IMR-90 (cell line): ENCODE measurements at places on chromosomes 12 and 14. TPM values are rescaled to one million over a fixed set of nuclear protein-coding genes. Genes with fewer than 3 reads are reported as not detected.

GRCh38 chr12:24596768-24597388 is 352.0 kb downstream of the BCAT1 start:
- DNase-seq = peak; percentile 58
- no peaks in the 10 kb centered on the region for H3K27me3 ChIP-seq
- no peak overlapping the region for H3K27ac ChIP-seq
- no peaks in the 10 kb centered on the region; the same call in 1 of the 2 replicates for H3K4me1 ChIP-seq
- no peak overlapping the region for H3K4me3 ChIP-seq

Gene FGF6
- total RNA-seq = not detected in 2 replicates

DNA sequence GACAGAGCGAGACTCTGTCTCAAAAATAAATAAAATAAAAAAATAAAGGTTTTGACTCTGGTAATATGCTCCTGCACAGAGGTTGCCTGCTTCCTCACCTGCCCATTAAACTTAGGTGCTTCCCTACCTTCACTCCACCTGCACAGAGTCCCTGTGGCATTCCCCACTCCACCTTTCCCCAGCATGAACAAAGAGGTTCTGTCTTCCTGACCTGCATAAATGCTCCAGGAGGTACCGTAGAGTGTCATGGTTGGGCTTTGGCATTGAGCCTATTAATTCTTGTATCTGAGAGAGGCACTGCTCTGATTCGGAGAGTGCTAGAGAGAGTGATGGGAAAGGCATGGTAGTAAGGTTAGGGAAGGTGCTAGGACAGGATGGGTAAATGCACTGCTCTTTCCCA is 6.3 kb downstream of the ARHGAP9 start:
- H3K36me3 ChIP-seq = no peaks in the 10 kb centered on the region
- DNase-seq = no peak
- H3K4me3 ChIP-seq = no peak overlapping the region
- H3K27me3 ChIP-seq = peaks cover 58% of the 10 kb centered on the region

DNA sequence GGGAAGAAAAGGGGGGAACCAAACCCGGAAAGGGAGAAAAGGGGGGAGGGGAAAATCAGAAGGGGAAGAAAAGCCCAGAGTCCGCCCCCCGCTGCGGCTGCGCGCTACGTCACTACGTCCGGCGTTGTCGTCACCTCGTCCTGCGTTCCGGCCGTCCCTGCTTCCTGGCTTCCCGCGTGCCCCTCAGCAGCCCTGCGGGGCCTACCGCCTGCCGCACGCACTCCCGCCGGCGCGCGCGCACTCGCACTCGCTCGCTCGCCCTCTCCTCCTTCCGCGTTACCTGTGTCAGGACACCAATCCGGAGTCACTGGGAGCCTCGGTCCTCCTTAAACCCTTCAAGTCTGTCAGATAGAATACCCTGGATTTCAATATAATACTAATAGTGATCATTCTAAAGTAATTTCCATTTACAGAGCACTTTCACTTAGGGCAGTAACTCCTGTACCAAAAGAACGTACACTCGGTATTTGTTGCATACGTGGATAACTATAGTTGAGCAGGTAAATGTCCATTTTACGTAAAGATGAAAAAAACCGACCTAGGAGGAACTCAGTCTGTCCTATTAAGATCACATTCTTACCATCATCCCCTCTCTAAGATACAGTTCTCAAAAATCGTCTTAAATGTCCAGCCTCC is at the start of gene R3HDM2:
Gene R3HDM2, minus strand, starts transcription at position 113 of the 636 bp plus-strand sequence. CDS start 120,615 bp downstream, outside the sequence.
- peak within 1 kb of the TSS; percentile 96 for H3K27ac ChIP-seq
- H3K4me1 ChIP-seq = peaks cover 3% of the 10 kb centered on the region
- no peaks in the 10 kb centered on the region for H3K36me3 ChIP-seq
- DNase-seq = peak; percentile 96
- H3K27me3 ChIP-seq = no peaks in the 10 kb centered on the region

Gene FAM181A
- not detected in 2 replicates for total RNA-seq

Gene IFNG-AS1
- total RNA-seq = not detected in 2 replicates

DNA sequence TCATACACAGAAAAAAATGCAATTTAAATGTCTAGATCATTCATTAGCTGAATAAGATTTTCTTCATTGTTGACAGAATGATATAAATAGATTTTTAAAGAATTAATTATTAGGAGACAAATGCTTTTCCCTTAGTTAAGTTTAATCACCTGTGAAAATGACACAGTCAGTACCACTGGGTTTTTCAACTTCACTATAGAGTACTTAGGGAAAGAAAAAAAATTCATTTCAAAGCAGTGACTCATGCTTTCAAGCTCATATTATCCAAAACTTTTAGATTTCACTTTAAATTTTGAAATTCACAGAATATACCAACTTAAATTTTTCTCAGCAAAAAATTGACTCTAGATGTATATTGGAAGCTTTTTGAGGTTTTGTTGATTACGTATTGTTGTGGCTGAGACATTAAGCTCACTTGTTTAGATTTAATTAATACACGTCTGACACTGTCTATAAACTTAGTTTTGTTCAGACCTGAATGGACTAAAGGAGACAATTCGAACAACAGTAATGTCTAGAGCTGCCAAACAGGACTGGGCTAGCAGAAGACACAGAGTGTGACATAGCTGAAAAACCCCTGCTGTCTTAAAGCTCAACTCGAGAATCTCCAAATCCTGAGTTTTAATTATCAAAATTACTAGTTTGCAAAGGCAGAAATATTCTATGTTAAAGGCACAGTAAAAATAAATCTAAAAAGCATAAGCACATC is 1.6 kb downstream of the MGAT4C start:
- no peak overlapping the region for H3K4me3 ChIP-seq
- DNase-seq = peak; percentile 14
- no peaks in the 10 kb centered on the region for H3K36me3 ChIP-seq
- H3K27me3 ChIP-seq = no peaks in the 10 kb centered on the region
- H3K4me1 ChIP-seq = no peaks in the 10 kb centered on the region

Gene MTERF2
- total RNA-seq = 3.0 and 3.3 TPM in 2 replicates

DNA sequence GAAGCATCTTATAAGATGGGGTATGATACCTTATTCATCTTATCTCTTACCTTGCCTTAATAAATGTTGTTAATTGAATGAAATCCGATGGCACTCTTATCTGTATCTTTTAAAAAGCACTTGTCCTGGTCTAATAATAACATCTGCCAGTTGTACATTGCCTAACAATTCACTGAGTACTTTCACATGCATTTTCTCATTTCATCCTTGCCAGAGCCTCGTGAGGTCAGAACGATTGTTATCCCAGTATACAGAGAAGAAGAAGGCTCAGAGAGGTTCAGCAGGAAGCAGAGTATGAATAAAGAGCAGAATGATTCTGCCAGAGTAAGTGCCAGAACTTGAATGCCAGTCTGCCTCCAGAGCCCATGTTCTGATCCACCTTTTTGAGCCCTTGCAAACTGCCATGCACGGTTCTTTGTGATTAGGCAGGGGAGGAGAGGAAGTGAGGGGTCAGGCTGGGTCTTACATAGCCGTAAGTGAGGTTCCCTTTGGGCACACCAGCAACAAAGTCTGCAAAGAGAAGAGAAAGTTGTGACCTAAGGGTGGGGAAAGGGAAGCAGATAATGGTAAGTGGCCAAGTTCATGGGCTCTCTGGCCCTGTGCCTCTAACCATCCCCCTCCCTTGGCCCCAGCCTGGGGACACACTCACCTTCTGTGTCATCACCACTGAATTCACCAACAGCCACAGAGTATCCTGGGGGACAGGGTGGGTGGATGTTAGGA is 11.7 kb downstream of the ITGA5 start:
- no peak overlapping the region for H3K27ac ChIP-seq
- peaks cover 74% of the 10 kb centered on the region for H3K36me3 ChIP-seq
- H3K4me1 ChIP-seq = peaks cover 7% of the 10 kb centered on the region

DNA sequence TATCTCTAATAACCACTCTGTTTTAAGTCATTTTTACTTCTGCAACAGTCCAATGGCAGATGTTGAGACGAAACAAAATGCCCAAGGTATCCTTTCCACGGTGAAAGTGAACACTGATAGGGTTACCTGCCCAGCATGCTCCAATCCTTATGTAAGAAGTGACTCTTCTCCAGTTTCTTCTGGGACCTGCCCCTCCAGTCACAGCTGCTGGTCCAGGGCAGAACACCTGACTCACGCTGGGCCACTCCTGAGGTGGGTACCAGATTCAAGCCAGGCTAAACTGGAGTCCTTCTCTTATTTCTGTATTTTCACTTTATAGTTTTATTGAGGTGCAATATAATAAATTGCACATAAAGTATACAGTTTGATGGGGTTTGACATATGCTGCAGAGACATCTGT is 16.7 kb downstream of the NT5DC3 start:
- peaks cover 19% of the 10 kb centered on the region for H3K4me1 ChIP-seq
- no peaks in the 10 kb centered on the region for H3K27me3 ChIP-seq
- no peak overlapping the region for H3K27ac ChIP-seq
- no peak overlapping the region for H3K4me3 ChIP-seq
- no peak for DNase-seq
- no peaks in the 10 kb centered on the region; the same call in 1 of the 2 replicates for H3K36me3 ChIP-seq

- no peaks in the 10 kb centered on the region for H3K27me3 ChIP-seq
- H3K4me3 ChIP-seq = no peak overlapping the region
- peak; percentile 59 for DNase-seq
Measured at GRCh38 chr14:74945852-74946658, 9.3 kb downstream of the PGF start.

DNA sequence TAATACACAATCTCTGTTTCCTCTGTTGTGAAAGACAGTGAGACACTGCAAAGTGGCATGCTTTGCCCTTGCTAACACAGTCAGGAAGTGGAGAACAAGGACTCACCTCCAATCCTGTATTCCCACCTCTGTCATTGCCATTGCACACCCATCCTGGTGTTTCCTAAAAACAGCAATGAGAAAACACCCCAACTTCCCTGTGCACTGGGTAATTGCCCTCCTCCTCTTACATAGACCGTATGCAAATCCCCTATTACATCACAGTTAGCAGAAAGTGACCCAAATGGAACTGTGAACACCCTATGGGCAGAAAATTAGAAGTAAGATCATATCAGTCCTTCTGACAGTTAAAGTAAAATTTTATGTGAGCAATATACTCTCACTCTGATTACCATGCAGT is 355.5 kb downstream of the BCL11B start:
- no peaks in the 10 kb centered on the region for H3K27me3 ChIP-seq
- no peak overlapping the region for H3K27ac ChIP-seq
- no peak for DNase-seq

- no peak overlapping the region for H3K27ac ChIP-seq
- H3K4me3 ChIP-seq = no peak overlapping the region
- no peaks in the 10 kb centered on the region for H3K36me3 ChIP-seq
- peaks cover 11% of the 10 kb centered on the region; the same call in 1 of the 2 replicates for H3K4me1 ChIP-seq
- DNase-seq = no peak
Measured at GRCh38 chr14:64680013-64680713, 24.1 kb upstream of the PLEKHG3 start.

GRCh38 chr14:70170976-70171375 is 17.8 kb downstream of the SLC8A3 start:
- no peaks in the 10 kb centered on the region for H3K36me3 ChIP-seq
- no peaks in the 10 kb centered on the region for H3K27me3 ChIP-seq
- DNase-seq = no peak
- H3K27ac ChIP-seq = no peak overlapping the region
- no peak overlapping the region for H3K4me3 ChIP-seq
